ENCODE measurements at places on chromosomes 13 and 19.

GRCh38 chr19:30878495-30878894, 470.7 kb downstream of the TSHZ3 start:
- DNase-seq = no peak

DNA sequence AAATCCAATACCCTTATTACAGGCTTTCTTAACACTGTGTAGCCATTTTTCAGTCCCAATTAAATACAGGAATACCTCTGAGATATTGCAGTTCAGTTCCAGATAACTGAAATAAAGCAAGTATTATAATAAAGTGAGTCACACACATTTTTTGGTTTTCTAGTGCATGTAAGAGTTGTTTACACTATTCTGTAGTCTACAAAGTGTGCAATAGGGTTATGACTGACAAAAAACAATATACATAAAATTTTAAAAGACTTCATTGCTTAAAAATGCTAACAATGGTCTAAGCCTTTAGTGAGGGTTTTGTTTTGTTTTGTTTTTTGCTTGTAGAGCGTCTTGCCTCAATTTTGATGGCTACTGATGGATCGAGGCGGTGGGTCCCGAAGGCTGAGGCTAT, 434.4 kb upstream of the NBEA start:
- DNase-seq = no peak

DNA sequence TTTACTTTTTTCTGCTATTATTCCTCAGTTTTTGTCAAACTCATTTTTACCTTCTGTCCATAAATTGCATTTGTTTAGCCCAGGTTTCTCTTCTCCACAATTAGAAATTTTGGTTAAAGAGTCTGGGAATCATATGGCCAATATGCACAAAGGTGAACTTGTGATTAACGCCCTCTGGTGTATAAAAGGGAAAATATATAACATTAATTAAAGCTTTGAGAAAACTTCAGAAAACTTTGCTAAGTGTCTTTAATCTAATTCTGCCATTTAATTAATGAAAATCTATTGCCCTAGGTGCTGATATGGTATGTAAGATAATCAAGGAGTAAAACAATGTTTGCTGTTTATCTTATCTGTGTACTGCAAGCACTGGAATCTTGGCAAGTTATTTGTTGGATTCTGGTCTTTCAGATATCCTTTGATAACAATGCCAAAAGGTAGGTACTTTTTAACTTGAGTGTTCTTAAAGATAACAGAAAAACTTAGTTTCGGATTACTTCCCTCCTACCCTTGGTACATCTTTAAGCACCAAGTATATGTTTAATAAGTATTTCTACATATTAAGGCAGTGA, 402.6 kb downstream of the SUCLA2 start:
- no peak for DNase-seq

- DNase-seq = no peak
Measured at GRCh38 chr13:39016787-39017186, 21.1 kb downstream of the PROSER1 start.

GRCh38 chr13:107799001-107799400, 416.3 kb downstream of the LIG4 start:
- no peak for DNase-seq

DNA sequence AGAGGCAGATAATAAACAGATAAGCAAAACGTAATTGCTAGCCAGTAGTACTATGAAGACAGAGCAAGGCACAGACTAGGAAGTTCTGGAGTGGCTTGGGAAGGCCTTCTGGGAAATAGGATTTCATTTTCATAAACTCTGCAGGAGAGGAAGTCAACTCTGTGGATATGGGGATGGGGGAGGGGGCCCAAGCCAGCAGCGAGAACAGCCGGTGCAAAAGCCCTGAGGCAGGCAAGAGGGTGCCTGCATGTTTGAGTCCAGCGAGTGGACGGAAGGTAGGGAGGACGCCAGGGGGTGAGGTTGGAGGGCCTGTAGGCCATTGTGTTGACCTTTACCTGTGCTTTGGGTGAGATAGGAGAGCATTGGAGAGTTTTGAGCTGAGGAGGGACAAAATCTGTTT, 9.0 kb upstream of the ASF1B start:
- no peak for DNase-seq

DNA sequence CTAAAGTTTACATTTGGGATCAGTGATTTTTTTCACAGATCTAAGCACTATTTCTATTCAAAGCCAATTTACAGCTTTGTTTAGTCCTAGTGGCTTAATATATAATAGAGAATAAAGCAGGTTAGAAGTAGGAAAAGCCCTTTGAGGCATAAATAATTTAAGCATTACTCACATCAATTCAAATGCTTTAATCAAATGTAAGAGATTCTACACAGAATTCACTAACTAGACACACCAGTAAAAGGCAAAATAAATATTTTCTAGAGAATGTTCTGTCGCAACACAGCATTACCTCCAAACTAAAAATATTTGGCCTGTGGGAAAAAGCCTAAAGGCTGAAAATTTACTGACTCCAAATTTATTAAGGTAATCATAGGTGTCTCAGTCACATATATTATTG, 31.3 kb downstream of the KCTD12 start:
- DNase-seq = no peak

DNA sequence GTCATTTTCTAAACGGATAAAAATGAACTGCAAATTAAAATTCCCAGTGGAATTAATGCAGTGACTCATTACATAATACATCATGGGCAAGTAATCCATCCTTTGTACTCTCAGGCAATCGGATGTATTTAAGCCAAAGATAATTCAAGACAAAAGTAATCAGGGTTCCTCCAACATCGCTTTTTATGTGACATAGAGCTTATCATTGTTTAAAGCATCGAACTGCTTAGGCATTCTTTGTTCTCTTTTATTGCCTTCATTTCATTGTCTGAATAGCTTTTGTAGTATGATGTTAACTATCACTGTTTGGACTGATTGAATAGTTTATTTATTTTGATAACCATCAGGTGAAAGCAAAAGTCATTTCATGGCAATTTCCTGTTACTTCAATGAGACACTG, 209.4 kb downstream of the ITGBL1 start:
- no peak for DNase-seq

GRCh38 chr13:27026396-27026795, 145.2 kb downstream of the USP12 start:
- DNase-seq = no peak

DNA sequence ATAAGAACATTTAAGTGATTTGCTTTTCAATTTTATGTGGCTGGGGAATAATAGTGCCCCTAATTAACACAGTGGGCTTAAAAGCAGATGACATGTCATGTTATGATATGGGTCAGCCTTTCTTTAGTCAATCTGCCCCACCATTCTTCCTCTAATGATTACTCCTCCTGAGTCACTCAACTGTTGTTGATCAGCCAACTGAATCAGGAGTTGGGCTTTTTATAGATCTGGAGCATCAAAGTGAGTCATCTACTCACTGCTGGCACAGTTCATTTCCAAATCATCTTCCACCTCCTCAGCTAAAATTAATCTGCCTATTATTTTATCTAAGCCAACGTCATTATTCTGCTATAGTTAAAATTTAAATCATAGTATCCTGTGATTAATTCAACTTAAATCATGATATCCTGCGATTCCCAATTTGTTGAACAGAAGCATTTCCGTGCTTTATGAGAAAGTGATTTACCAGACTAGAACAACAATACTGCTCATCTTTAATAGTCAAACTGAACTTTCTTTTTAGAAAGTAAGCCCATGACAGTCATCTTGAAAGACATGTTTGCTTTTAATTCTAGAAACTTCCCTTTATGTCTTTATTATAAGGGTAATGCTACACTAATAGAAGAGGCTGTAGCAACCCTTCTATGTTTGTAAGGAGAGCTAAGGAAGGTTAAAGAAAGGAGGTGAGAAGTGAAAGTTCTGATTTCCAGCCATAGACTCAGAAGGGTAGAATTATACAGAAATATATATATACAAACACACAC, 551.4 kb downstream of the TBC1D4 start:
- no peak for DNase-seq

GRCh38 chr13:111143865-111144540, 28.9 kb downstream of the ARHGEF7 start:
- no peak for DNase-seq

DNA sequence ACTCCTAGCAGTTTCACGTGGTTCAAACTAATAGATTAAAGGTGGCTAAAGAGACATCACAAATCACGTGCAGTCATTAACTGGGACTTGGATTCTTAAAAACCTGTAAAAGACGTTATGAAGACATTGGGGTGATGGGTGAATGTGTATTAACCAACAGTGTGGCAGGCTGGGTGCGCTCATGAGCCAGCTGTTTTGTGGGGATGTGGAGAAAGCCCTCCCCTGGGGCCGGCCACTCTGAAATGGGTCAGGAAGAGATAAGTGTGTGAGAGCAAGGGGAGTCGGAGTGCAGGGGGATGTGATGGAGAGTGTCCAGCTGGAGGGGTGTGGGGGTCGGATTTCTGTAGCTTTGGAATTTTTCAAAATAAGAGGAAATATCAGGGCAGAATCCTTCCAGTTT, 10.4 kb downstream of the UPF1 start:
- no peak for DNase-seq

DNA sequence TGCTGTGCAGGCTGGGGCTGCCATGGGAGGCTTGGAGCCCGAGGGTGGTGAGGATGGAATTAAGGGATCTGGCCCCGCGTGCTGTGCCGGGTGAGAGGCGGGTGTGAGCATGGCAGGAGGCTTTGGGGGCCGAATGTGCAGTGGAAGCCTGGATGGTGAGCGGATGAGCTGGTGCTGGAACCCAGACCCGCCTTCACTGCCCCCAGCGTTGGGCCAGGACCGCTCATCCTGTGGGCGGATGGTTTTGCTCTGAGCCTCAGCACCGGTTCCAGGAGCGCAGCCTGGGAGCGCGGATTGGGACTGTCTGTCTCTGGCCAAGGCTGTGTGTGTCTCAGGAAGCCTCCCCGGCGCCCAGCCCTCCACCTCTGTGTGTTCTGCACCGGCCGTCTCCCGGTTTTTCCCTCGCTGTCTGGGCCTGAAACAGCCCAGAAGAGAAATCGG, 16.7 kb downstream of the KDM4B start:
- no peak for DNase-seq

GRCh38 chr19:1041835-1042685, 2.2 kb downstream of the ABCA7 start:
- no peak for DNase-seq

GRCh38 chr19:4709440-4710280, 14.0 kb downstream of the DPP9 start:
- no peak for DNase-seq

DNA sequence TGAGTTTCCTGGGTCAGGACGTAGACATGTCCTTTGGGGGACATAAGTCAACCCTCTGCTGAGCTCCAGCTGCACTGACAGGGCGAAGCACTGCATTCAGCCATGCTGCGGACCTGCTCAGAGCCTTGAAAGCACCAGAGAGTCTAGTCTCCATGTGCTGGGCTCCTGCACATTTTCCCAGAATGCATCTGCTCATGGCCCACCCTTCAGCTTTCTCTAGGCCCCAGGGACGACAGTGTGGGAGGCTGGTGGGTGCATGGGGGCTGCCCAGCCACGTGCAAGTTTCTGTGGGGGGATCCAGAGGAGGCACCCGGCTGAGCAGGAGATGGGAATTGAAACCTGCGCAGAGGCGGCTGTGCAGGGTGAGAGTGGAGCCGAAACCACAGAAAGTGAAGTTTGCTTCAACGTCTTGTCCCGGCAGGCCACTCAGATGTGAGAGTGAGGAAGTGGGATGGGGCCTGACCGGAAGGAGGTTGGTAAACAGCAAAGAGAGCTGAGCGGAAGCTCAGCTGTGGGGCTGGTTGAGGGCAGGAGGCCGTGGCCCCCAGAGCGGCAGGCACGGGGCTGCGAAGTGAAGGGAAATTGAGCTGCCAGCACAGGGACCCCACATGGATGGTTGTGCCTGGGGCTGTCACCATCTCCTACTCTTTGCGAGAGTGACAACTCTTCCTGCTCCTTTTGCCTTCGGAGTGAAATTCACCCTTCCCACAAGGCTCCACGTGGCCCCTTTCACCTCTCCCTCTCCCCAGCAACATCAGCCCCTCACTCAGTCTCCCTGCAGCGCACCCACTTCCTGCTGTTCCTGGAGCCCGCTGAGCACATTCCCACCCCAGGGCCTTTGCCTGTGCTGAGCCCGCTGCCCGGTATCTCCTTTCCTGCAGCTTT, 11.8 kb downstream of the PGLS start:
- peak; percentile 27 for DNase-seq

DNA sequence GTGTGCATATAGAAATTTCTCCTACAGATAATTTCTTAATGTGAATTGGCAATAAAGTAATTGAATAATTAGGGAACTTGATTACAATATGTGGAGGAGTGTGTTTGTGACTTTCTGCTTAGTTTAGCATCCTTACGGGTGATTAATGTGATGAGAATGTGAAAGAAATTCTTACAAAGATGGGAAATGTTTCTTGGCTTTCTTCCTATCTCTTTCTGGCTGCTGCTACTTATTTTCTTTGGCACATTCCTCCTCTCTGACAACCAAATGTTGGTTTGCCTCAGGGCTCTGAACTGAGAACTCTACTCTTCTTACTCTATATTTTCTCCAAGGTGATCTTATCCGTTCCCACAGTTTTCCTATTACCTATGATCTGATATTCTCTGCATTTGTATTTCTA, 300.1 kb downstream of the TBC1D4 start:
- no peak for DNase-seq

DNA sequence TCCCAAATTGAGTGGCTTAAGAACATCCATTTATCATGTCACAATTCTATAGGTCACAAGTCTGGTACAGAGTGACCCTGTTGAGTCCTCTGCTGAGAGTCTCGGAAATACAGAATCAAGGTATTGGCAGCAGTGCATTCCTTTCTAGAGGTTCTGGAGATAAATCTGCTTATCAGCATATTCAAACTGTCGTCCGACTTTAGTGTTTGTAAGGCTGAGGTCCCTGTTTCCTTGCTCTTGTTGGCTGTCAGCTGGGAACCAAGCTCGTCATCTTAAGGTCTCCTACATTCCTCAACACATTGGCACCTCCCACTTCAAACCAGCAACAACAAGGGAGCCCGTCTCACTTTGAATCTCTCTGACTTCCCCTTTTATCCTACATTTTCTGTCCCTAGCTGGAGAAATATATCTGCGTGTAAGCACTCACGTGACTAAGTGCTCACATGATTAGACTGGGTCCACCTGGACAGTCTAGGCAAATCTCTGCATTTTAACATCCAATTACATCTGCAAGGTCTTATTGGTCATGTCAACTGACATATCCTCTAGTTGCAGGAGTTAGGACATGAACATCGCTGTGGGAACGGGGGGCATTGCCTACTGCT, 886.8 kb downstream of the PCDH9 start:
- no peak for DNase-seq

DNA sequence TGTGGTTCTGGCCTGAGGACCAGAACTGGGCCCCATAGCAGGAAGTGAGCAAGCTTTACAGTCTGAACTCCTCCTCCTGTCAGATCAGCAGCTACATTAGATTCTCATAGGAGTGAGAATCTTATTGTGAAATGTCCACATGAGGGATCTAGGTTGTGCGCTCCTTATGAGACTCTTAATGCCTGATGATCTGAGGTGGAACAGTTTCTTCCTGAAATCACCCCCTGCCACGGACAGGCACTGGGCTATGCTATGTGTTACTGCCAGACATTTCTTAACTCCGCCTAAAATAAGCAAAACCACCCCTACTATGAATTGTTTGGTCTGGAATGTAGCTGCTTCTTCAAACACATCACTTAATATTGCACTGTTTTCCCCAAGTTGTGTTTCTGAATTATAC, 4.6 kb downstream of the FBXL3 start:
- no peak for DNase-seq
